Ascending aorta (tissue), 2 donors: ENCODE measurements at places on chromosomes 7 and 10. TPM values are rescaled to one million over a fixed set of nuclear protein-coding genes. Genes with fewer than 3 reads are reported as not detected.
A peak's percentile ranks its signal among the peaks of the same experiment; 100 is the strongest.

The PRSS37 gene
- not detected for total RNA-seq

The PAPOLB gene
- total RNA-seq: not detected

The HMX2 gene
- not detected for total RNA-seq

- no peaks in the 10 kb centered on the region for H3K36me3 ChIP-seq
- no peak overlapping the region for H3K4me3 ChIP-seq
- H3K27ac ChIP-seq: no peak overlapping the region
- H3K27me3 ChIP-seq: no peaks in the 10 kb centered on the region
- no peaks in the 10 kb centered on the region for H3K4me1 ChIP-seq
Measured at GRCh38 chr10:62106929-62107519, 161.6 kb downstream of the RTKN2 start.

- H3K27me3 ChIP-seq: no peaks in the 10 kb centered on the region
- H3K36me3 ChIP-seq: no peaks in the 10 kb centered on the region
- H3K4me1 ChIP-seq: no peaks in the 10 kb centered on the region
- H3K27ac ChIP-seq: no peak within 1 kb of the TSS
- peak within 1 kb of the TSS; percentile 45 for H3K4me3 ChIP-seq
- DNase-seq: no peak
Measured at GRCh38 chr10:17808971-17809841, at the start of gene MRC1. TSS of gene MRC1 (plus strand) at chr10:17809348. CDS start at chr10:17809466, 118 bp downstream.

GRCh38 chr7:24690251-24690650 is 67.0 kb downstream of the GSDME start:
- no peak for DNase-seq
- H3K27ac ChIP-seq: no peak overlapping the region
- H3K36me3 ChIP-seq: peaks cover 4% of the 10 kb centered on the region
- H3K27me3 ChIP-seq: no peaks in the 10 kb centered on the region

DNA sequence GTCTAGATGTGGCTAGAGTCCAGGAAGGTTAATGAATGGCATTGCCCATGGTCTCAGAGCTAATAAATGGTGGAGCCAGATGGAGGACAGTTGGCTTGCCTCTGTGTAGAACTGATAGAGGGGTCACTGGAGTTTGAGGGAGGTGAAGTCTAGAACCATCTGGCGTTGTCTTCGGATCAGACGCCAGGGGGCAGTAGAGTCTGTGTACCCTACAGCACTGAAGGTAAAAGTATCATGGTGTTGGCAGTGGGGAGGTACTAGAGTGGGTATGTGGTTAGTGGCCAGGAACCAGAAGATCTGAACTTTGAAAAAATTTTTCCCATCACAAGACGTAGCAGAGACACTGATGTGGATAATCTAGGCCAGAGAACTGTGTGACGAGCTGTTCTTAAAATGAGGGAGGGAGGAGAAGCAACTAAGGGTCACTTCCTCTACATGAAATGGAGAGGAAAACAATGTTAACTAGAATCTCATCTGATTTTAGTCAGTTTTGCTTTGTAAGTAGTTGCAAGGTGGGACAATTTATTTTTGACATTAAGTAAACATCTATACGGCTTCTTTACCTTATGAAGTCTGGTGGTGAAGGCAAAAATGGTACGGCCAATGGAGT is 227.9 kb upstream of the PRSS58 start:
- H3K27me3 ChIP-seq: no peaks in the 10 kb centered on the region
- H3K4me1 ChIP-seq: no peaks in the 10 kb centered on the region
- no peak for DNase-seq
- no peak overlapping the region for H3K4me3 ChIP-seq

DNA sequence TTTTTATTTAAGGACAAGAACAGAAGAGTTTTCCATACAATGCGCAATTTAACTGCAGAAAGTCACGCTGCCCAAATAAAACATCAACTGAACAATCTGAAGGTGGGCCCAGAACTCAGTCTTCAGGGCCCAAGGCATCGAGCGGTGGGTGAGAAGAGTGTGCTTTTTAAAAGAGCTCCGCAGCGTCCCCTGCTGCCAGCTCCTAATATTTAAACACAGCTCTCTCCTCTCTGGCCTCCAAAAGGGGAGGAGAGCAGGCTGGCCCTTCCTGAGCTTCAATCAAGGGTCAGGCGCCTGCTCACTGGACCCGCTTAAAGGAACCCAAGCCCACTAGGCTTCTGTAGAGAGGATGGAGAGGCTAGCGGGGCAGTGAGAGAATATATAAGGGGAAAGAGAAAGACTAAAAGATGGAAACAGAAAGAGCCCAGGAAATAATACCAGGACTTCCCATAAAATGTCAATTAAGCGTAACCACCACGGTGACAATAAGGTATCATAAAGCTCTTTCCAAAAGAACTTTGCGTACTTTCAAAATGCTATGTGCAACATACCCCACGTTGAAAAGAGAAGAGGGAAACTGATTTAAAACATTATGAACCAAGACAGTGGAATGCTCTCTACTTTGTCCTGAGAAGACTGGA is 2.8 kb downstream of the FAM53B start:
- H3K27ac ChIP-seq: peak overlapping the region; percentile 73
- no peaks in the 10 kb centered on the region for H3K27me3 ChIP-seq
- no peaks in the 10 kb centered on the region for H3K36me3 ChIP-seq
- DNase-seq: no peak
- H3K4me1 ChIP-seq: peaks cover 10% of the 10 kb centered on the region

GRCh38 chr7:148021507-148022045 is 569.0 kb upstream of the C7orf33 start:
- no peaks in the 10 kb centered on the region for H3K36me3 ChIP-seq
- DNase-seq: no peak
- no peak overlapping the region for H3K4me3 ChIP-seq
- no peak overlapping the region for H3K27ac ChIP-seq
- H3K4me1 ChIP-seq: no peaks in the 10 kb centered on the region

- no peak overlapping the region for H3K27ac ChIP-seq
- no peak for DNase-seq
- no peaks in the 10 kb centered on the region for H3K4me1 ChIP-seq
- H3K27me3 ChIP-seq: no peaks in the 10 kb centered on the region
Measured at GRCh38 chr10:12561307-12561706, 212.0 kb downstream of the CAMK1D start.
